ENCODE measurements at places on chromosomes 4 and X. TPM values are rescaled to one million over a fixed set of nuclear protein-coding genes. Genes with fewer than 3 reads are reported as not detected.
A peak's percentile ranks its signal among the peaks of the same experiment; 100 is the strongest.

The THAP9 gene
- total RNA-seq: 1.6 TPM

The NAP1L2 gene
- total RNA-seq: not detected

The HPSE gene
- 1.0 TPM for total RNA-seq

The HSFX3 gene
- total RNA-seq: not detected

The ODAM gene
- total RNA-seq: not detected

The SLITRK4 gene
- not detected for total RNA-seq

The GPRIN3 gene
- total RNA-seq: not detected

The SPATA18 gene
- 14.3 TPM for total RNA-seq

The DTHD1 gene
- total RNA-seq: not detected

DNA sequence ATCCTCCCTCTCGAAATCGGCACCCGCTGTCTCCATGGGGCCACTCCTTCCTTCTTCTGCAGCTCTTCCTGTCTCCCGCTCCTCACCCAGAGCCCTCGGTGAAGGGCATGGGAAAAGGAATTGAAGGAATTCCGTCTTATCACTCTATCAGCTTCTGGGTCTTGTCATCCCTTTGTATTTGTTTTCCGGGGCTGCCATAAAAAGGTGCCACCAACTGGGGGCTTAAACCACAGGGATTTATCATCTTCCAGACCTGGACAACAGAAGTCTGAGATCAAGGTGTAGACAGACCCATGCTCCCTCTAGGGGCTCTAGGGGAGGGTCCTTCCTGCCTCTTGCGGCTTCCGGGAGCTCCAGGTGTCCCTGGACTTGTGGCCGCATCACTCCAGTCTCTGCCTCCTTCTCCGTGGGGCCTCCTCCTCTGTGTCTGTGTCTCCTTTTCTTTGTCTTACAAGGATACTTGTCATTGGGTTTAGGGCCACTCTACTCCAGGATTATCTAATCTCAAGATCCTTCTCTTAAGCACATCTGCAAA, 24.0 kb downstream of the CD99 start:
- DNase-seq: no peak

GRCh38 chr4:113760795-113761619, 531 bp downstream of the CAMK2D start:
- peak; percentile 89 for DNase-seq

- DNase-seq: peak; percentile 49
Measured at GRCh38 chrX:21745756-21746155, 12.2 kb downstream of the SMPX start.

- DNase-seq: no peak
Measured at GRCh38 chr4:40731792-40732245, 17.9 kb upstream of the NSUN7 start.

DNA sequence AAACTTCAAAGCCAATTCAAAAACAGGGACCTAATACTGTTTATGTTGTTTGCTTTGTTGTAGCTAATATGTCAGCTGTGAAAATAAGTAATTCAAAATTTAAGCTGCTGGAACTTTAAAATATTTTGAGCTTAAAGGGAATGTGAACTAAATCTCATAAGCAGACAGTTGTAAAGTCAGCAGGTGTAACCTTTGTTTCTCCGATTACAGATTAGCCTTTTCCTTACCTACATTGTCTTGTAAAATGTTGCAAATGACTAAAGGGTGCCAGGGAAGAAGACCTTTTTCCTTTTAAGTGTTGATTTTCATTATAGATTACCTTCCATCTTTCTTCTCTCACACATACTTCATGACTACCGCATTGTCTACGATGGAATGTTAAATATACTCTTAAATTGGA, 405.1 kb downstream of the KCNIP4 start:
- DNase-seq: no peak

- DNase-seq: no peak
Measured at GRCh38 chr4:139647184-139647583, 18.4 kb upstream of the MGST2 start.

GRCh38 chr4:66430856-66431255, 760.6 kb upstream of the EPHA5 start:
- DNase-seq: no peak

DNA sequence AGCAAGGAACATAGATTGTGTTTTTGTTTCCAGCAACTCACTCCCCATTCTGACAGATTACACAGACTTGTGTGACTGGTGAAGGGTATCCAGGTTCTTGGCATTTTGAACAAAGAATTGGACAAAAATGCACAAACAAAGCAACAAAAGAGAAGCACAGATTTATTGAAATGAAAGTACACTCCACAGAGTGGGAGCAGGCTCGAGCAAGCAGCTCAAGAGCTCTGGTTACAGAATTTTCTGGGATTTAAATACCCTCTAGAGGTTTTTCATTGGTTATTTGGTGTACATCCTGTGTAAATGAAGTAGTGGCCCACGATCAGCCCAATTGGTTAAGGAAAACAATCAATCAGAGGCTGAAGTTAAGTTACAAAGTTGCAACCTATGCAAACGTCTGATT, 155.0 kb upstream of the JADE1 start:
- no peak for DNase-seq

Data from GM23248 (cell line).